ENCODE measurements at places on chromosomes 7 and 10.
A peak's percentile ranks its signal among the peaks of the same experiment; 100 is the strongest.

DNA sequence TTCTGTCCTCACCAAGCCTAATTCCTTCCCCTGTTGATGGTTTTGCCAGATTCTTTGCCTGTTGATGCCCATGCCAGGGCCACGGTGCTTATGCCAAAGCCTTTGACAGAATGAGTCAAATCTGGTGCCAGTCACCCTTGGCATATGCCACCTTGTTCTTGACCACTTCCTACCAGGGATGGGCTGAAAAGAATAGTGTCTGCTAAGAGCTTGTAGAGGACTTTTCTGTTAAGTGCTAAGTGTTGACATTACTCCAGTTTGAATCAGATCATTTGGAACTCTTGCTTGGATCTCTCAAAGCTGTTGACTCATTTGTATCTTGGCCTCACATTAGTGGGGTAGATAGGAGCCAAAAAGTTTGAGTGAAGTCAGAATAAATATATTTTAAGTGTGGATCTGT lies 661.2 kb downstream of the AUTS2 start:
- no peak for DNase-seq

DNA sequence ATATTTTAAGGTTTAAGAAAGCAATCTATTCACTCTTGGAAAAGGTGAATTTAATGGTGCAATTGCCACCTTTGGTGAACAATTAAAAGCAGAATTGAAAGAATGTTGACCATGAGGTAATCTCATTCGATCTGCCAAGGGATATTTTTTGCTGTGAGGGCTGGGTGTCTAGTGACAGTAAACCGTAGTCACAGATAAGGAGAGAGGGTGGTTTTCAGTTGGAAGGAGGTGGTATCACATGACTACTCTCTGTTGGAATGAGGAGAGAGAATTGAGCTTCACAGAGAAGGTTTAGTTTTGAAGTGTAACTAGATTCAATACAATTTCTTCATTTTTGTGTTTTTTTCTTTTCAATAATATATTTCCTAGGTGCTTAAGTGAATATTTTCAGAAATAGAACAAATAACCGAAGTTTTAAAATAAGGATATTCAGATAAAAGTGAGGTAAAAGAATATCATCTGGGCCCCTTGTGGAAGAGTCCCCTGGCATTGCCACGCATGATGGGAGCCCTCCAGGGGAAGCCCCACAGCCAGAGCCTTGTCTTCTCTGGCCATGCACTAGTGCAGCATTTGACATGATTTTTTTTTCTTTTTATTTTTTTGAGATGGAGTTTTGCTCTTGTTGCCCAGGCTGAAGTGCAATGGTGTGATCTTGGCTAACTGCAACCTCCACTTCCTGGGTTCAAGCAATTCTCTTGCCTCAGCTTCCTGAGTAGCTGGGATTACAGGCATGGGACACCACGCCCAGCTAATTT lies 73.4 kb downstream of the GPR141 start:
- DNase-seq = no peak

DNA sequence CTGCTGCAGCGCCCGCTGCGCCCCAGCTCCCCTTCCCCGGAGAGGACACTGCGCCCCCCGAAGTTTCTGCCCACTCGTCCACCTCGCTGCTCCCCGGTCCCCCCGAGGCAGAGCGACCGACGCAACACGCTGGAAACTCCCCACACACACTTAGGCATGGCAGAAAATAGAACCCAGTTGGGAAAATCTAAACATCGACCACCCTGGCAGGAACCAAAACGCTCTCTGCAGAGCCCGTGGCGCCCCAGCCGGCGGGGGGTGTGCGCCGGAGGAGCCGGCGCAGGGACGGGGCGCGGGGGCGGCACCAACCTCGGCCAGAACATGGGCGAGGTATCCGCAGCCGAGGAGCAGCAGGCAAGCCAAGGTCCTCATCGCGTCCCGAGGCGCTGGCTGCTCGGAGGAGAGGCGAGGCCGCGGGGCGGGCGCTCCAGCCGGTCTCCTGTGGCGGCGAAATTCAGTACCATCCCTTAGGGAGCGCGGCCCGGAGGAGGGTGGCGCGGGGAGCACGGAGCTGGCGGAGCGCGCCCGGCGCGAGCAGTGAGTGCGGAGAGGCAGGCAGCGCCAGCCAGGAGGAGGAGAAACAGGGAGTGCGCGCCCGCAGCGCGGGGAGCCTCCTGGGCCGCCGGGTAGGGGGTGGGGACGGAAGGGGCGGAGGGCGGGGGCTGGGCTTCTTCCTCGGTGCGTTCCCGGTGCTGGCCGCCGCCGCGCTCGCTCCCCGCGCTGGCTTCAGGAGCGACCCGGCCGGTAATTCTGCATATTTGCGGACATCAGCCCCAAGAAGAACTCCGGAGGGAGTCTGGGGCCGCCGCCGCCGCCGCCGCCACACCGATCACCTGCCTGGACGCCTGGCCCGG lies 789 bp downstream of the PDGFA start:
- peak; percentile 54 for DNase-seq

- DNase-seq = no peak
Measured at GRCh38 chr10:122157451-122157850, 113.6 kb upstream of the BTBD16 start.

GRCh38 chr10:77776487-77776886 lies 138.9 kb upstream of the KCNMA1 start:
- DNase-seq = no peak

DNA sequence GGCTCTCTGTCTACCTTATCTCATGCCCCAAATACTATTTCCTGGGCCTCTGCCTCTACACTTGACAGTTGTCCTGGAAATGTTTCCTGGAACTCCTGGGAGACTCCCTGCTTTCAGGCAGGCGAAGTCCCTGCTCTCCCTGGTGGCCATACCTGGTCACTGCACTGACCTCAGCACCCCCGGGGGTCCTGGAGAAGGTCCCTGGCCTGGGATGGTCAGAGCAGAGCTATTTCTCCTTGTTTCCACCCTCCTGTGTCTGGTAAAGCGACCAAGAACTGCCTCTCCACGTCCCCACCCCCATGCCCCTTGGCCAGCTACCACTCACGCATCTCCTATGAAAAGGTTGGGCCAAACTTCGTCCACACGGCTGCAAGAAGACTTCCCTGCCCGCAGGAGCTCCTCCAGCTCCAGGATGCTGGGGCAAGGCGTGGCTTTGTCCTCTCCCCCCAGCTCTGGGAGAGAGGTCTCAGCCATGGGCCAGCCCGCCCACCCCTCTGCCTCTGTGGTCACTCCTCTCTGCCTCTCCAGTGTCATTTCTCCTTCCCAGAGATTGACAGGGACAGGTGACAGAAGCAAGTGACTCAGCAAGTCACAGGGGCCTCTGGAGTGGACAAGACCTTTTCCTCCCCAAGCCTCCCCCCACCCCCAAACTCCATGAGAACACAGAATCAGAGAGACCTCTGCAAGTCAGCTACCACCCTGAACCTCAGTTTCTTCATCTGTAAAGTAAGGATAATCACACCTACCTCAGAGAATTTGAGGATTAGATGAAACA lies 2.6 kb upstream of the SAMD8 start:
- no peak for DNase-seq

DNA sequence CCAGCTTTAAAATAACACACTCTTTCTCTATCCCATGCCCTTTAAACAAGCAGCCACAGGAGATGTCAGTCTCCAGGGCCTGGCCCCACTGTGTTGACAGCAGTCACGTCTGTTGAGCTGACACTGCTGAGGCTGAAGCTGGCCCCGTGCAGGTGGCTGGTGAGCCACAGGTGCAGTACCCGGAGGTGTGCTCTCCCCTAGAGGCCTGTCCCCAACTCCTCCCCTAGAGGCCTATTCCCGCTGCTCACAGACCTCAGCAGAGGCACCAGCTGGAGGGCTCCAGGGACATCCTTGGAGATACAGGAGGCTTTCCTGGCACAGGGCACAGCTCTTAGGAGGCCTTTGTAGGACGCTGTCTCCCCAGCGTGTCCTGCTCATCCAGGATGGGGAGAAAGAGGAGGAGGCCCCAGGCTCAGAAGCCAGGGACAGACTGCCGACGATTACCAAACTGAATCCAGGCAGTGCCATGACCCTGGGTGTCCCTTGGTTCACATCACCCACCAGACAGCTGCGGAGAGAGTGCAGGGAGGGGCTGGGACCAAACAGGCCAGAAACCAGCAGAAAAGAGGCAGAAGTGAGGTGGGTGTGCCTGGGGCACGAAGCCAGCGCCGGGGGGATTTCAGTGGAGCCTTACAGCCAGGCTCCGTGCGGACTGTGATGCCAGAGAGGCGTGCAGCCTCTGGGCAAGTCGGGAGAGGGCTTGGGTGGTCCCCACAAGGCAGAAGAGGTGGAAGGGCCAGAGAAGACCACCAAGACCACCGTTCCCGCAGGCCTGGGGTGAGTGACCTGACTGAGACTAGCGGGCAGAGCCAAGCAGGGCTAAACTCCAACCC lies 18.5 kb upstream of the TTYH3 start:
- DNase-seq = no peak

DNA sequence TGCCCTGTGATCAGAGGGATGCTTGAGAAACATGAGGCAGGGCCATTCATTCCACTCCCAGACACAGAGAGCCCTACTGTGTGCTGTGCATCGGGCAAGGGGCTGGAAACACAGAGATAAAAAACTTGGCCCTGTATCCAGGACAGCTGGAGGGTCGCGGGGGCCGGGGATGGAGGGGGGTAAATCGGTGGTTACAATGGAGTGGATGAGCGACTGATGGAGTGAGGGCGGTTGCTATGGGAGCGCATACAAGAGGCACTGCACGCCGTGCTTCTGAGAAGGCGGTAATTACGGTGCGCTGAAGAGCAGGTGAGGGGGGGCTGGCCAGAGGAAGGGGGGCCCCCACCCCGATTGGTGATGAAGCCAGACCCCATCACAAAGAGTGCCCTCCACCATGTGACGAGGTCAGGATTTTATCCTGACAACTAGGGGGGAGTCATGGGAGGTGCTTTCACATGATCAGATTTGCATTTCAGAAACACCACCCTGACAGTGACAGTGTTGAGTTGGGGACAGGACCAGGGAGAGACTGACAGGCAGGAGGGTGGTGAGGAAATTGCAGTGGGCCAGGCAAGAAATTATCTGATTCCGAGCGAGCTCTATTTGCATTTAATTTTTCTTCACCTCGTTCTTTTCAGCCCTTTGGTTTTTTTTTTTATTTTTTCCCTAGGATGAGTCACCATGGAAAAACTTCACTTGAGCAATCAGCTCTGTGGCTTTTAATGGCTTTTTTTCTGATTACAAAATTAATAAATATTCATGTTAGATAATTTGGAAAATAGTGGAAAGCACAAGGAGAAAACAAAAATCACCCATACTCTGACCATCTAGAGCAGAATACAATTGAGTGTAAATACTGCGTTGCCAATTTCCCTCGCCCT lies 7.8 kb downstream of the CPA5 start:
- no peak for DNase-seq

GRCh38 chr10:96470116-96470743 lies 43.5 kb downstream of the TLL2 start:
- peak; percentile 16 for DNase-seq

- DNase-seq = no peak
Measured at GRCh38 chr10:88523739-88524400, 59.2 kb downstream of the RNLS start.
